CD4-positive, alpha-beta T cell treated with Interferon alpha-2 for 1 hour (primary cell): ENCODE measurements at places on chromosomes 11 and 22.
A peak's percentile ranks its signal among the peaks of the same experiment; 100 is the strongest.

DNA sequence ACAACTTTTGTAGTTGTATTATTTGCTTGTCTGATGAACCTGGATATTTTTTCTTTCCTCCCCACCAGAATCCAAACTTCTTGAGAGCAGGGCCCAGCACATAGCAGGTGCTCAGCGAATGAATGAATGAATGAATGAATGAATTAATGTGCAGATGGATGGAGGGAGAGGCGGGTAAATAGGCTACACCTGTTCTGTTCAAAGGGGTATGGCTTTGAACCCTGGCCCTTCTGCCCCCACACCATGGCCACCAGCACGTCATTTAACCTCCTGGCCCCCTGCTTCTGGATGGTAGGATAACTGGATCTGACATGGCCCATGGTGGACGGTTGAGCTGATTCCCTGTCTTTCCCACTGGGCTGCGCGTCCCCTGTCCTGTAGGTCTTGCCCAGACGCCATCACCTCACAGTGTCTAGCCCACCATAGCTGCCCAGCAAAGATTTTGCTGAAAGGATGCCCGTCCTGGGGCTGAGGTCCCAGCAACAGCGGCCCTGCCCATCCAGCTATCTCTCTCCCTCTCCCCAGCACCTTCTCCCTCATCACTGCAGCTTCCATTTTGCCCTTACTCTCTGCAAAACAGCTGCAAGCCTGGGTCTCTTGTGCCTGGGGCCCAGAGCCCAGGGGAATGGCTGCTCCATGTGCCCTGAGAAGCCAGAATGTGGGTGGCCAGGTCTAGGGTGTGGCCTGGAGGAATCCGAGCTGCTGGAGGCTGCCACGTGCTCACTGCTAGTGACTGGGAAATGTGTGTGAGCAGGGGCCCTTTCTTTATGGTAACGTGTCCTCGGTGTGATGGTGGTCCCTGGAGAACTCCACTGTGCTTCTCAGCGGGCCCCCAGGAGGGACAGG lies 49.3 kb upstream of the LINC01488 start:
- no peak for DNase-seq

- no peak for DNase-seq
Measured at GRCh38 chr11:96524475-96524874, 134.7 kb downstream of the JRKL start.

DNA sequence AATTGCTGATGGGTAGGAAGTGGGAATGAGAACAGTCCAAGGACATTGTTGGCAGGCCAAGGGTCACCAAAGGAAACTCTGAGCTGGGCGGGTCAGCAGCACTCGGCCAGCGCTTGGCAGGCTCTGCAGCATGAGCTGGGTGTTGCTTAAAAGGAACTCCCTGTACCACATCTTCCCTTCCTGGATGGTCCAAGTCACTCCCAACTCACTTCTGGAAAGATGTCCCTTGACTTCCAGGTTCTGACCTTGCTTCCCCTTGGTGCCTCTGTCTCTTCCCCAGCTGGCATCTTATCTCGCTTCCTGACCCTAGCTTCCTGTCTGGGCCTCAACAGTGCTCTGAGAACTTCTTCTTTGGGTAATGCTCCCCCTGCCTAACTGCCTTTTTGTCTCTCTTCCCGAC lies 24.8 kb upstream of the SWAP70 start:
- no peak for DNase-seq

GRCh38 chr11:45213316-45213665 lies 66.9 kb downstream of the PRDM11 start:
- no peak for DNase-seq

- no peak for DNase-seq
Measured at GRCh38 chr11:112777283-112777751, 183.9 kb upstream of the NCAM1 start.

DNA sequence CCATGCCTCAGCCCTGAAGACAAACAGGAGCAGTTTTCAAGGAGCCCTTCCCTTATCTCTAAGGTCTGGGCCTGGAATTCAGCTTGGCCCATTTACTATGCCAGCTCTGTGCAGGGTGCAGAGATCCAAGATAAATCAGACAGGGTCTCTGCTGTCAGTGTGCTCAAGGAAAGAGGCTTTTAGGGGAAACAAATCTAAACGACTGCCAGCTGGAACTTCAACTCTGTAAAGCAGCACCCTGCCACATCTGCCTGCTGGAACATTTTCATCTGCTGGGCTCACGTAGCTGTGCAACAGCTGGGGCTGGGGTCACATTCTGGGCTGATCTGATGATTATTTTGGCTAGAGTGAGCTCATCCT lies 19.8 kb upstream of the EHF start:
- no peak for DNase-seq

DNA sequence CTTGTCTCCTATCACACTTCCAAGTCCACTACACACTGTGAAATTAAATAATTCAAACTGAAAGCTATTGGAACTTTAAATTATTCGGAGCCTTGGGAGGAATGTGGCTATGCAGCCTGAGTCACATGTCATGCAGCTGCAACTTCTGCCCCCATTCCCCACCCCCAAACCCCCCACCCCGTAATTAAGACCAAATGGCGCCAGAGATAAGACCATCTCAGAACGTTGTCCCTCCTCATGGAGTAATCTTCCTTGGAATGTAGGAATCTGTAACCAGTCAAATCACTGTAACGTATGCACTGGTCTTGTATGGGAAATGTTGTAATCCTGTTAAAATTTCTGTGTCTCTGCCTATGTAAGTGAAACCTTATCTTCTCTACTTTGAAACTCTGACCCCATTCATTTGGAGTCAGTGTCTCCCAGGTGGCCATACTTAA lies 37.0 kb downstream of the GAB2 start:
- DNase-seq, result no peak

DNA sequence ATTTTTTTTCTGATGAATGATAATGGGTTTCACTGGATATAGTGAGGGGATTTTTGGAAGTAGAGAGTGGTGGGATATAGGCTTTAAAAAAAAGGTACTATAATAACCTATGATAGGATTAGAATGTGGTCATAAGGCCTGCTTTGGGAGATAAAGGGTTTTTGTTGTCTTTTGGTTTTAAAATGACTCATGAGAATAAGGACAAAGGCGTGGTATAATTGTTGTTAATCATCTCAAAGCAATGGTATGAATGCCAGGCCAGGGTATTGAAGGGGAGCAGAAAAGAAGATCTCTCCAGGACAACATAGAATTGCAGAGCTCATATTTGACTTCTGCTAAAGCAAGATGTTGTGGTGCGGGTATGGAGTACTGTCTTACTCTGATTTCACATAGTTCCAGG lies 579.4 kb downstream of the JRKL start:
- no peak for DNase-seq

DNA sequence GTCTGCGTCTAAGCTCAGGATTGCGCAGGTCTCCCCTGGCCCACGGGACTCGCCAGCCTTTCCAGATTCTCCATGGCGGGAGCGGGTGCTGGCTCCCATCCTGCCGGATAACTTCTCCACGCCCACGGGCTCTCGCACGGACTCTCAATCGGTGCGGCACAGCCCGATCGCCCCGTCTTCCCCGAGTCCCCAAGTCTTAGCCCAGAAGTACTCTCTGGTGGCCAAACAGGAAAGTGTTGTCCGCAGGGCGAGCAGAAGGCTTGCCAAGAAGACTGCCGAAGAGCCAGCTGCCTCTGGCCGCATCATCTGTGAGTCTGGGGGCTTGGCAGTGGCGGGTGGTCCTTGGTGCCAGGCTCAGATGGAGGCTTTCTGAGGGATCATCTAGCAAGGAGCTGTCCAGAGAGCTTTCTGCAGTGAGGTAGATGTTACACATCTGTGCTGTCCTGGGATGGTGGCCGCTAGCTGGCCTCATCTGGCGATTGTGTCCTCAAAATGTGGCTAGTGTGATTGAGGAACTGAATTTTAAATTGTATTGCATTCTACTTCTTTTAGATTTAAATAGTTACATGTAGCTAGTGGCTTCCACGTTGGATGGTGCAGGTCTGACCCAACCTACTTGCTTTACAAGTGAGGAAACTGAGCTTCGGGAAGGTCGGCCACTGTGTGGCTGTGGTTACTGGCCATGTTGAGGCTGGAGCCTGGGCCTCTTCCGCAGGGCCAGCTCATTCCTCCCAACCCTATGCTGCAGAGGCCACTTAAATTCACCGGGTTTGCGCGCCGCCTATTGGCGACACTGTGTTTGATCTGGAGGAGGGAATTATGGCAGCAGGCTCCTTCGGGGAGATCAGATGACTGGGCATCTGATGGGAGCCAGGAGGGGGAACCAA lies 6.7 kb downstream of the INCENP start:
- DNase-seq, result no peak

DNA sequence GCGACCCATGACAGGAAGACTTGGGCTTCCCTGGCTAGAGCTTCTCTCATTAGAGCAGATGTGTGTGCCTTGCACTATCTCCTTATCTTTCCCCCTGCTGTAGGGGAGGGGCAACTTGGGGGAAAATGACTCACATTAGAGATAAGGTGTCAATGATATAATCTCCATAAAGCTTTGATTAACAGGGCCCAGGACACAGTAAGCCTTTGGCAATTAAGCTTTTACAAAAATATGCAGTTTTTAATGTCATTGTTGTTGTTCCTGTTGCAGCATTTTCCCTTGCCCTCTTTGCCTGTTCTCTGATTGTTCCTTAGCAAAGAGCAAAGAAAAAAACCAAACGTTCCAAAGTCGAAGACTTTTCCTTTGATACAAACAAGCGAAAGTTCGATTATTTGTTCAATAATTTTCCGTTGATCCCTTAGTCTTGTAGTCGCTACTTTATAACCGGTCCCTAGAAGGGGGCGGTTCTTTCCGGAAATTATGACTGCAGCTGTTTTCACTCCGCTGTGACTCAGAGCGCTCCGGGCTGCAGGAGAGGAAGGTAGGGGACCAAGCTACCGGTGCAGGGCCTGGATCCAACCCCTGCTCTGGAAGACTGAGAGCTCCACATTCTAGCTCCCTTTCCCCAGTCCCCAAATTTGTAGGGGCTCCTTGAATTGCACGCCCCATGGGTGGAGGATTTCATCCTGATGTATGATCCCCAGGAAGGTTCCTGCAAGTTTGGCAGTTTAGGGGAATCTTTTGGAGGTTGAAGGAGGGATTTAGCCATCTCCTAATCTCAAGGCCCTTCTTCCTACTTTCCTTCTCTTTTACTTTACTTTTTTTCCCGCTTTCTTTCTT lies at the start of gene VWA5A:
TSS of gene VWA5A (plus strand) at position 509 of the 840 bp plus-strand sequence. CDS start 2,062 bp downstream, outside the sequence.
- peak; percentile 79 for DNase-seq

DNA sequence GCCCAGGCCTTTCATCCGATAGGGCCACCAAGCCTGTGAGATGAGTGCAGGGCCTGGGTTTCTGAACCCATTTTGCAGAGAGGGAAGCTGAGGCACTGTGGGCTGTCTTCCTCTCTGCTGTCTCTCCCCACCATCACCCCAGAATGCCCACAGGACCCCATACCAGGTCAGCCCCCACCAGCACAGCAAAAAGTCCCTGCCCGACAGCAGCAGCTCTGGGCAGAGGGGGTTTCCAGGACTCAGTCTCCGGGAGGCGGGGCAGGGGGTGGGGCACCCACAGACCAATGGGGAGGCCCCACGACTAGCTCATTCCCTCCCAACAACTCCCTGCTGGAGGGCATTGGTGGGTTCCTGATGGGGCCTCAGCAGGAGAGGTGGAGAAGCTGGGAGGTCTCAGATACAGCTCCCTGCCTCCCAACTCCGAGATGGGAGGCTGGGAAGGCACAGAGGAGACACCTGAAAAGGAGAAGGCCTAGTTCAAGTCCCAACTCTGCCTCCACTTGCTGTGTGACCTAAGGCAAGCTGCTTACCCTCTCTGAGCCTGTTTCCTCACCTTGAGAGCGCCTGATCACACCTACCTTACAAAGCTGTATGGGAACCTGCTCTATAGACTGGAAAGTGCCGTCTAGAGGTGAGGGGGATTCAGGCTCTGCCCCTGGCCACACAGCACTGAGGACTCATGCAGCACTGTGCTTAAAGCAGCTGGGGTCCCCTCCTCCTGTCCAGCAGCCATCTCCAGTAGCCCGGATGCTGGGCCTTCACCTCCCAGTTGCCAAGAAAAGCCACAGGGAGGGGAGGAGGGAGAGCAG lies 3.5 kb downstream of the CBX7 start:
- peak; percentile 77 for DNase-seq

- peak; percentile 55 for DNase-seq
Measured at GRCh38 chr11:279966-280705, 1.9 kb downstream of the NLRP6 start.

DNA sequence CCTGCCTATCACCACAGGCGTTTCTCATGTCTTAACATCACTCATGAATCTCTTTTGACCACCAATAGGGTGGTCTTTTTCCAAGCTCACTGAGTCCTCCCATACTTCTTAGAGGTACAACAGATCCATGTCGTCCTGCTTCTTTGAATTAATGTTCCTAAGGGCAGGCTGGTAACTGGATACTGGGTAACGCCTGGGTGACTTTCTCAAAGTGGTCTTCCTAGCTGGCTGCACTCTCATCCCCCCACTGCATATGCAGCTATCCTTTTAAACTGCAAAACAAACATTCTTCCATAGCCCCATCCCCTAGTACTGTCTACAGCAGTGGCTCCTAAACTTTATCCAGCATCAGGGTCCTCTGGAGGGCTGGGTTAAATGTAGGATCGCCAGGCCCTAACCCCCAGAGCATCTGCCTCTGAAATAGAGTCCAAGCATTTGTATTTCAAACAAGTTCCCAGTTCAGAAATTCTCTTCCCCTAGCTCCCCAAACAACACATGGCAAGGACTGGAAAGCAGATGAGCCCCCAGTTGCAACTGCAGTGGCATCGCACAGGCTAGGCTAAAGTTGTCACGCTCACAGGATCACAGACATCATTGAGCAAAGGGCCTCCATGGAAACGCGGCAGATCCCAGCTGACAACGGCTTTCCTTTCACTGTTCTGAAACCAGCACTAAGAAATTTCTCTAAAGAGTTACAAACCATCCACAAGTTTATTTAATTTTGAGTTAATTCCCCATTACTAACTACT lies 204.9 kb downstream of the LARGE1 start:
- no peak for DNase-seq

DNA sequence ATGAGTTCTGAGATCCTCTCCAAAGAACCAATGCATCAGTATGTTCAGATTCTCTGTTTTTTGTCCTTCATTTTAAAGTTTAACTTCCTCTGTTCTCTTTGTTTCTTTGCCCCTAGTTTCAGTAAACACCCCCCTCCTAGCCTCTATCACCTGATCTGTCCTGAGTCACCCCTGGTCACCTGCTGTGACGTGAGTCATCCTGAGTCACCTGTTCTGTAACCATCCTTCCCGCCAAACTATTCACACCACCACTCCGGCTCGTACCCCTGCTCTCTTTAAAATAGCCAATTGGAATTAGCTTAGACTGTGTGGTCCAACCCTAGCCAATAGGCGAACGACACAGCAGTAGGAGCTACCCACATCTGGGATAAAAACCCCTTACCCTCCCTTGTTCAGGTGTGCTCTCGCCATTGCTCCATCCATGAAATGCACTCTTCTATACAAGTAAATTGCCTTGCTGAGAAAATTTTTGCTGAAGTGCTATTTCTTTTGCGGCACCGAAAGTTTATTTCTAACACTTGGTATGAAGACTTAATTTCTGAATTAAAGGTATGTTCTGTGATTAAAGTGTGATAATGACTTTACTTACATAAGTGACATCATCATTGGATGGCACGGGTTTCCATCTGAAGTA lies 318.4 kb downstream of the AASDHPPT start:
- no peak for DNase-seq
